ENCODE measurements at places on chromosomes 2 and 18. TPM values are rescaled to one million over a fixed set of nuclear protein-coding genes. Genes with fewer than 3 reads are reported as not detected.

The MEIS1 gene
- not detected for total RNA-seq

The RFTN2 gene
- total RNA-seq: not detected

DNA sequence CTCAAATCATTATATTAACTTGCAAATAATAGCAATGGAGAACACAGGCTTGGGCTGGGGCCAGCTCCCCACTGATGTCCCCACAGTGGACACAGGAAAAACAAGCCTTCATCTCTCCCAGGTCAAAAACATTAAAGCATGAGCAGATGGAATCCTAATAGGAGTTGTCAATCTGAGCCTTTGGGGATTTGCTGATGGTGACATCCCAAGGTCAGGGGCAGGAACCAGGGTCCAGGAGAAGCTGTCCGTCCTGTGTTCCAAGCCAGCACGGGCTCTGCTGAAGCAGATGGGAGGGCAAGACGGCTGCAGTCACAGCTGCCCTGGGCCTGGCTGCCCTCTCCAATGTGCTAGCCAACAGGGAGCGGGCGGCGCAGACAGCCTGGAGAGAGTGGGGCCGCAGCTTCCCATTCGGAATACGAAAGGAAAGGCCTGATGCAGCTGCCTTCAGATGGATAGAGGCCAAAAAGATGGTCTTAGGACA is 135.5 kb downstream of the NDUFA10 start:
- no peak for DNase-seq
- H3K4me3 ChIP-seq: no peak overlapping the region
- peaks cover 7% of the 10 kb centered on the region for H3K27me3 ChIP-seq
- no peaks in the 10 kb centered on the region for H3K4me1 ChIP-seq

The MATN3 gene
- total RNA-seq: not detected

GRCh38 chr2:162257425-162257824 is 14.2 kb upstream of the FAP start:
- H3K4me1 ChIP-seq: peaks cover 11% of the 10 kb centered on the region
- no peaks in the 10 kb centered on the region for H3K27me3 ChIP-seq
- DNase-seq: no peak
- H3K36me3 ChIP-seq: no peaks in the 10 kb centered on the region
- no peak overlapping the region for H3K27ac ChIP-seq
- no peak overlapping the region for H3K4me3 ChIP-seq

GRCh38 chr2:63049211-63049969 is 1.2 kb upstream of the OTX1 start:
- peaks cover 92% of the 10 kb centered on the region for H3K27me3 ChIP-seq
- peak overlapping the region; percentile 76 for H3K4me3 ChIP-seq
- H3K27ac ChIP-seq: no peak overlapping the region
- H3K4me1 ChIP-seq: peaks cover 50% of the 10 kb centered on the region

The CLEC4F gene
- total RNA-seq: not detected

DNA sequence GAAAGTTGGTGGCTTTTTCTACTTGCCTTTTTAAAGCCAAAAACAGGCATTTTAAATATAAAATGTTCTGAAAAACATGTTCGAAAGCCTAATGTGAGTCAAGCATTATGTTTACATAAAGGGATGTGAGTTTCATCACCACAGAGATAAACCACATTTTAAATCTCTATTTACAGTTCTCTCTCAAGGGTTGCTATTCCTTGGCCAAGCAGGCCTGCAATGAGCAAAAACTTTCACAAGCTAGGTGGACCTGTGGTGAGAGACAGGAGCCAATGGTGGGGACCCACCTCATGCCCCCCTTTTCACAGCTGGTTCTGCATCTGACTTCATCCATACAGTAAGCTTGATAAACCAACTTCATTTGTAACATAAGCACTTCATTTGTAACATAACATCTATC is 65.1 kb downstream of the CUL3 start:
- peaks cover 62% of the 10 kb centered on the region for H3K4me1 ChIP-seq
- peaks cover 28% of the 10 kb centered on the region for H3K36me3 ChIP-seq
- no peak overlapping the region for H3K4me3 ChIP-seq
- DNase-seq: peak; percentile 43
- no peaks in the 10 kb centered on the region for H3K27me3 ChIP-seq
- H3K27ac ChIP-seq: peak overlapping the region; percentile 56

GRCh38 chr2:60581433-60582282 is 28.2 kb upstream of the BCL11A start:
- no peak overlapping the region for H3K4me3 ChIP-seq
- peaks cover 33% of the 10 kb centered on the region for H3K27me3 ChIP-seq
- no peaks in the 10 kb centered on the region for H3K36me3 ChIP-seq
- H3K4me1 ChIP-seq: no peaks in the 10 kb centered on the region
- peak; percentile 79 for DNase-seq

- no peaks in the 10 kb centered on the region for H3K27me3 ChIP-seq
- no peak overlapping the region for H3K27ac ChIP-seq
- no peaks in the 10 kb centered on the region for H3K4me1 ChIP-seq
- no peaks in the 10 kb centered on the region for H3K36me3 ChIP-seq
These were observed 37.8 kb upstream of the FAM110C start for GRCh38 chr2:84121-84520.

The CREG2 gene
- total RNA-seq: not detected
